ENCODE measurements at places on chromosomes 6 and 20. TPM values are rescaled to one million over a fixed set of nuclear protein-coding genes. Genes with fewer than 3 reads are reported as not detected.

Gene IP6K3
- total RNA-seq: 0.56 TPM

Gene DNAH8
- not detected for total RNA-seq

Gene BPIFB1
- not detected for total RNA-seq

Gene NDUFAF5
- total RNA-seq: 5.3 TPM

Gene COL11A2
- total RNA-seq: 1.9 TPM

Gene CDKAL1
- 8.5 TPM for total RNA-seq

GRCh38 chr20:15113144-15113773 lies 775.8 kb upstream of the FLRT3 start:
- no peak for DNase-seq
- H3K4me3 ChIP-seq: no peak overlapping the region
- H3K27ac ChIP-seq: no peak overlapping the region
- H3K4me1 ChIP-seq: no peaks in the 10 kb centered on the region

DNA sequence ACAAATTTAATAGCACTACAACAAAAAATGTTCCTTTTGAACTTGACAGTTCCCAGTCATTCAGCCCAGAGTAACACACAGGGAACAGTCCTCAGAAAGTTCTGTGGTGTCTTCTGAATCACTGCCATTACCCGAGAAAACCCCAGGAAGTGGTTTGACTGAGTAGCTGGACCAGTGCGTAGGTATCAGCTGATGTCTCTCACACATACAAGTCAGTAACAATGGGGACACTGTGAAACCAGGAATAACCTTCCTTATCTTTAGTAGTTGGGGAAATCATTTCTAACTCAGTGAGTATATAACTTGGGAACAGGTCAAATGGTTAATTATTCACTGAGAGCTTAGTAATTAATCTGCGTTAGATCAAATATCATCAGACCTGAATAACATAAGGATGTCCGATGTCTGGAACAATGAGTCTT lies 73.1 kb downstream of the HIVEP2 start:
- peak overlapping the region; percentile 52 for H3K27ac ChIP-seq
- no peak overlapping the region for H3K4me3 ChIP-seq
- no peak for DNase-seq
- H3K27me3 ChIP-seq: no peaks in the 10 kb centered on the region
- H3K4me1 ChIP-seq: peaks cover 34% of the 10 kb centered on the region
- H3K36me3 ChIP-seq: no peaks in the 10 kb centered on the region

DNA sequence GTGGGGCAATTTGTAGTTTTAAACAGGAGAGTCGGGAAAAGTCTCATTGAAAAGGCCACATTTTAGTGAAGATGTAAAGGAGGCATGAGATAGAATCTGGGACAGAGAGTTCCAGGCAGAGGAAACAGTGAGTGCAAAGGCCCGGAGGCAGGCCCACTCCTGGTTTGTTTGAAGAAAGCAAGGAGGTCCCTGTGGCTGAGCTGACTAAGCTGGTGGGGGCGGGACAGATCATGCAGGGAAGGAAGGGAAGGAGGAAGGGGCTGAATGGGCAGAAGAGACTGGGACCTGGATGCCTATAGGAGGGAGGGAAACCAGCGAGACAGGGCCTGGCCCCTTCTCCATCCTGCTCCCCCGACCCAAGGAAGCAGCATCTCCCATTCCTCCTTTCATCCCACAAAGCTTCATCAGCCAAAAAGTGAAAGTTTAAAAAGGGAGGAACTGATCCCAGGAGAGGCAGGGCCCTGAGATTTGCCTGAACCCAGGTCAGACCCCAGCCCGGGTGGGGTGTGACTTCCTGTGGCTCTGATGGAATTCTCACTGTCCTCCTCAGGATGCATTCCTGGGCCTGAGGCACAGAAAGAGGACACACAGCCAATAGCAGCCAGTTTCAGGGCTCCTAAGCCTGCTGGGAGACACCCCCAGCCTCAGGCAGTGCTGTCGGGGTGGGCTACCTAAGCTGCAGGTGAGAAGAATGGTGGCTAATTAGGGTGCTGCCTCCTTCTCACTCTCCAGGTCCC lies 54.2 kb upstream of the SIRPA start:
- no peak overlapping the region for H3K27ac ChIP-seq
- H3K36me3 ChIP-seq: no peaks in the 10 kb centered on the region

DNA sequence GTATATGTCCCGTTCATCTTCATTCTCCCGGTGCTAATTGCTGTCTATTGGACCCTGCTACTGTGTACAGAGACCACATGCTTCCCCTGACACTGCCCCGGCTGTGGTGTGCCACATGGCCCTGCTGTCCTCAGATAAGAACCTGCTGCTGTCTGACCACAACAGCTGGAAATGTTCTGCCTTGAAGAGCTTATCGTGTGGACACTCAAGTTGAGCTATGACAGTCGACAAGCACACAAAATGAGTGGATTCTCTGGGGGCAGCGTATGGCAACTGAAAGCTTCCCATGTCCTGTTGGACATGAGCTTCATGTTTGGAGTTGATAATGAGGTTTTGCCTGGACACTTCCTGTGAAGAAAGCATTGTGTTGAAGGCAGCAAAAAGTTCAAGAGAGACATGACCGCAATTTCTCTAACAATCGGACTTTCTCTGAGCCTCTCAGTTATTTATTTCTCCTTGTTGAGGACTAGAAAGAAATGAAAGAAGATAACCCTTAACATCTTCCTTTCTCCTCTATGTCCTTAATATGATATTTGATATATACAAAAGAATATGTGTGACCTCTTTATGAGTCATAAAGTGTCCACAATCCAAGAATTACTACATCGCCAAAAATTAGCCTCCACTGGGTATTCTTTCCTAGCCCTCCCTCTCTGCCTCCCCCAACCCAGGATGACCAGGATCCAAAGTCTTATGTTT lies 187.1 kb upstream of the TCF21 start:
- no peak overlapping the region for H3K27ac ChIP-seq
- no peaks in the 10 kb centered on the region for H3K27me3 ChIP-seq
- peaks cover 6% of the 10 kb centered on the region for H3K4me1 ChIP-seq
- no peaks in the 10 kb centered on the region for H3K36me3 ChIP-seq
- DNase-seq: no peak
- H3K4me3 ChIP-seq: no peak overlapping the region

- H3K4me3 ChIP-seq: no peak overlapping the region
- DNase-seq: no peak
- H3K27ac ChIP-seq: no peak overlapping the region
Measured at GRCh38 chr20:35510951-35511735, 18.3 kb downstream of the C20orf173 start.

GRCh38 chr6:129609635-129610034 lies 100.3 kb downstream of the ARHGAP18 start:
- no peak for DNase-seq
- H3K36me3 ChIP-seq: peaks cover 4% of the 10 kb centered on the region
- no peaks in the 10 kb centered on the region for H3K27me3 ChIP-seq
- H3K27ac ChIP-seq: no peak overlapping the region
- no peak overlapping the region for H3K4me3 ChIP-seq

DNA sequence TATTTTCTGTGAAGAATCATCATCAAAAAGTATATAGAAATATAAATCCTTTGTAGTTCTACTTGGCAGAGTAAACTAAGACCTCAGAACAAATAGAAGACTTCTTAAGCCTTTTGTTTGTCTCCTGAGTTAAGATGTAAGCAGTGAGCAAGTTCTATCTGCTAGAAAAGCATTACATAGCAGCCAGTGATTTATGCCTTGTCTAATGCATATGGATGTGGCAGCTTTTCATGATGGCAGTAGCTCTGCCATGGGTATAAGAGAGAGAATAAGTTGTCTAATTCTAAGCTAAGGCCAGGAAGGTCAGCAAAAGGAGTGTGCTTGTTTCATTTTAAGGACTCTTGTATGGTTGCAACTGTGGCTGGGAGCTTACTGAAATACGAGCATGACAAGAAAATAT lies 920.2 kb downstream of the GRIK2 start:
- H3K4me1 ChIP-seq: no peaks in the 10 kb centered on the region
- H3K36me3 ChIP-seq: no peaks in the 10 kb centered on the region
- no peak overlapping the region for H3K4me3 ChIP-seq
- H3K27me3 ChIP-seq: no peaks in the 10 kb centered on the region
- no peak for DNase-seq
- H3K27ac ChIP-seq: no peak overlapping the region

GRCh38 chr20:19975436-19975799 lies 41.7 kb upstream of the NAA20 start:
- peaks cover 58% of the 10 kb centered on the region for H3K4me1 ChIP-seq
- peak overlapping the region; percentile 90 for H3K27ac ChIP-seq
- H3K36me3 ChIP-seq: no peaks in the 10 kb centered on the region
- H3K4me3 ChIP-seq: peak overlapping the region; percentile 78
- no peak for DNase-seq

GRCh38 chr6:129644567-129645015 lies 65.4 kb downstream of the ARHGAP18 start:
- no peaks in the 10 kb centered on the region for H3K36me3 ChIP-seq
- H3K4me3 ChIP-seq: no peak overlapping the region
- H3K27me3 ChIP-seq: no peaks in the 10 kb centered on the region
- peaks cover 14% of the 10 kb centered on the region for H3K4me1 ChIP-seq
- DNase-seq: no peak

DNA sequence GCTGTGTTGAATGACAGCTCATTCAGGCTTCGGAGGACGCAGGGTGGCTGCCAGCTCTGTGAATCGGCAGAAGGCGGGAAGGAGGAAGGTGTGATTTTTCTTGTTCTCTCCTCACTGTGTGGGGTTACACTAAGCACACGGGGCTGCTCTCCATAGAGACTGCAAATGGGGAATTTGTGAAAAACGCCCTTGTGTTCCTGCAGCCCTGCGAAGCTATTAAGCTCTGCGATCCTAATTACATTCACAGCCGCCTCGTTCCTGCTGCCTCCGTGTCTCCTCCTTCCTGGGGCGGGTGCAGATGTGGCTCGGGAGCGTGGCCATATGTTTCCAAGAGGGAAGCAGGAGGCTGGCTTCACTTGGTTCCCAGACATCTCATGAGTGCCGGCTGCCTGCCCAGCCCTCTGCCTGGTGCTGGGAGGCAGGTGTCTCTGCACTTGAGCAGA lies 124.0 kb downstream of the TOX2 start:
- DNase-seq: no peak
- no peaks in the 10 kb centered on the region for H3K27me3 ChIP-seq
- H3K36me3 ChIP-seq: no peaks in the 10 kb centered on the region
- no peaks in the 10 kb centered on the region for H3K4me1 ChIP-seq
- no peak overlapping the region for H3K27ac ChIP-seq
- no peak overlapping the region for H3K4me3 ChIP-seq

GRCh38 chr6:165571721-165572132 lies 91.3 kb downstream of the PDE10A start:
- no peak overlapping the region for H3K27ac ChIP-seq
- no peaks in the 10 kb centered on the region for H3K36me3 ChIP-seq
- no peaks in the 10 kb centered on the region for H3K27me3 ChIP-seq
- no peak for DNase-seq
- no peak overlapping the region for H3K4me3 ChIP-seq
- H3K4me1 ChIP-seq: peaks cover 9% of the 10 kb centered on the region

DNA sequence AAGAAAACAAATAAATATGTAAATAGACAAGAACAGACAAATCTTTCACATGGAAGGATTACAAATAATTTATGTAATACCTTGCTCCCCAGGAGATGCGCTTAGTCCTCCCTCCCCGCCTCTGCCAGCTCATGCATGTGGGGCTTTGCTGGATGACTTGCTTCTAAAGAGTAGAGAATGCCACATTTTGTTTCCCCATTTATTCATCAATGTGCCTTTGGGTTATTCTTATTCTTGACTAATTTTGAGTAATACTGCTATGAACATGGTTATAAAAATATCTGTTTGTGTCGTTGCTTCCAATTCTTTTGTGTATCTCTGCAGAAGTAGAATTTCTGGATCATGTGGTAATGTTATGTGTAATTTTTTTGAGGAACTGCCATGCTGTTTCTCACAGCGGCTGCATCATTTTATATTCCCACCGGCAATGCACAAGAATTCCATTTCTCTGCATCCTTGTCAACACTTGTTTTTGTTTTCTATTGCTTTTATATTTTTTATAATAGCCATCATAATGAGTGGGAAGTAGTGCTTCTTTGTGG lies 23.8 kb upstream of the DUSP22 start:
- no peak for DNase-seq
- no peak overlapping the region for H3K4me3 ChIP-seq
- no peaks in the 10 kb centered on the region for H3K4me1 ChIP-seq
- H3K27me3 ChIP-seq: no peaks in the 10 kb centered on the region
- no peaks in the 10 kb centered on the region for H3K36me3 ChIP-seq

DNA sequence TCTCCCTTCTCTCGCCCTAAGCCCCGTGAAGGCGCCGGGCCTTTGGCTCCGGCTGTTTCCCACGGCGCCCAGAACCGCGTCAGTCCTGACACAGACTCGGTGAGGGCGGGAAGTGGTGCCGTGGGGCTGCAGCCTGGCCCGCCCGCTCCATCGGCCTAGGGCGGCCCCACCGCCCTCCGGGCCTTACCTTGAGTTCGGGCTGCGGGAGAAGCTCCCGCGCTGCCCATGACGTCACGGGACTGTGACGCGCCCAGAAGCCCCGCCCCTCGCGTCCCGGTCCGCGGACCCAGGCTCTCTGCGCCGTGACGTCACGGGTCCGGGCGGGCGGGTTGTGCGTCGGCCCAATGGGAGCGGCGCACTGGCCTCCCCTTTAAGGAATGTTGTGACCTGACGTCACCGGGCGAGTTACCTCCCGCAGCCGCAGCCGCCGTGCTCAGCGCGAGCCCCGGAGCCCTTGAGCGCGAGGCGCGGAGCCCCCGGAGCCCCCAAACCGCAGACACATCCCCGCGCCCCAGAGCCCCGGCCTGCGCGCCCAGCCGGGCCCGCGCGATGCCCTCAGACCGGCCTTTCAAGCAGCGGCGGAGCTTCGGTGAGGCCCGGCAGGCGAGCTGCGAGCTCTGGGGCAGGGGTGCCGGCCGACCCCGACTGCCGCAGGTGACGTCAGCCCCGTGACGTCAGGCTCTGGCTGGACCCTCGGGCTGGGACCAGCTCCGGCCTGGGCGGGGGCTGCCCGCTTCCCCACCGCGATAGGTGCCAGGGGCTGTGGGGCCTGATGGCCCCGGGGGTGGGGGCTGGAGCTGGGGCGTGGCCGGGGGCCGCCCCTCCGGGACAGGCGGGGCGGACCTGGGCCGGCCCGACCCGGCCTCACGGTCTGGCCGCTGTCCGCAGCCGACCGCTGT lies at the start of gene MAP1LC3A:
TSS of gene MAP1LC3A (plus strand) at position 399 of the 899 bp plus-strand sequence. CDS start at position 550, 151 bp downstream.
- no peaks in the 10 kb centered on the region for H3K4me1 ChIP-seq
- no peaks in the 10 kb centered on the region for H3K27me3 ChIP-seq
- peak within 1 kb of the TSS; percentile 98 for H3K27ac ChIP-seq
- H3K36me3 ChIP-seq: no peaks in the 10 kb centered on the region
- peak within 1 kb of the TSS; percentile 90 for H3K4me3 ChIP-seq

All from thoracic aorta (tissue), 2 donors.